ENCODE measurements at places on chromosomes 12 and 14.

GRCh38 chr14:102915292-102916110 is 7.0 kb upstream of the AMN start:
- no peak for DNase-seq

DNA sequence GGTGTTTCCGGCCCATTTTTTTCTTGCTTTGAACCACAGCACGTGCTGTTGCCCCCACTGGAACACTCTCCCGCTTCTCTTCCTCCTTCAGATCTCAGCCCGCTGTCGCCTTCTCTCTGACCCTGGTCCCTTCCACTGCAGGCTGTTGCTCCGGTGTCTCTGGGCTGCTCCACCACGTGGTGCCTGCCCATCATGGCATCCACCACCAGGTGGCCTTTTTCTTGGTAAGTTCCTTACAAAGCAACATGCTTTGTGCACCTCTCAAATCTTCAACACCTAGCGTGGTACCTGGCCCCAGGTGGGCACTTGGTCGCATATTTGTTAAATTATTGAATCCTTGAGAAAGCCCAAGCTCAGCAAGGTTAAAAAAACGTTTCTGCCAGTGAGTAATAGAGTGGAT is 19.1 kb downstream of the TUNAR start:
- no peak for DNase-seq

DNA sequence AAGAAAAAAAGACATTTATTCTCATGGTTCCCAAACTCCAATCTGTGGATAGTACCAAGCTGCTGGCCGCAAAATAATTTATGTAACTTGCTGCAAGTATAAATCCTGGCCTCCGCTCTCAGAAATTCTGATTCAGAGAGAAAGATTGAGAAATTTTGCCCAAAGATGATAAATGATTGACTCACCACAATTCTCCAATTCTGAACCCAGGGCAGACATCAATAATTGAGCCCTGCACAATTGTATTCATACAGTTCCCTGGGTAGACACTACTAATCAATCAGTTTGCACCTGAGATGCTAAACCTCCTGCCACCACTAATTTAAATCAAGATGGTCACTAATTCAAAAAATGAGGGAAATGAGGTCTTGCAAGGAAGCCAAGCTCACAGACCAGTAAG is 38.2 kb downstream of the TRPV4 start:
- no peak for DNase-seq

DNA sequence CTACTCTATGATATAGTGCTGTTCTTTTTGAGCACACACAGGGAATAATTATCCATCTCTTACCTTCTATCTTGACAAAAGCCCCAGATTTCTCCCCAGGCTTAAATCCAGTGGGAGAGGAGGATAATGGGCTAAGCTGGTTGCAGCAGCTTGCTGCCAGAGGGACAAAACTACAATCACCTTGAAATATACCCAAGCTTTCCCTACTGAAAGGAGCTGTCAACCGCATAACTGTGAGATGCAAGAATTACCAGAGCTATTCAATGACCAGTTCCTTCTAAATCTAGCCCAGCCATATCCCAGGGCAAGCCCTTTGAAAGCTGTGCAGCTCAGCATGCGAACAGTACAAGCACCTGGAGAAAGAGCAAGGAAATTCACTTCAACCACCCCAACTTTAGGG is 943 bp upstream of the MGAT4C start:
- DNase-seq: no peak

- DNase-seq: no peak
Observed at GRCh38 chr14:93720076-93720815, 68.0 kb downstream of the PRIMA1 start.

DNA sequence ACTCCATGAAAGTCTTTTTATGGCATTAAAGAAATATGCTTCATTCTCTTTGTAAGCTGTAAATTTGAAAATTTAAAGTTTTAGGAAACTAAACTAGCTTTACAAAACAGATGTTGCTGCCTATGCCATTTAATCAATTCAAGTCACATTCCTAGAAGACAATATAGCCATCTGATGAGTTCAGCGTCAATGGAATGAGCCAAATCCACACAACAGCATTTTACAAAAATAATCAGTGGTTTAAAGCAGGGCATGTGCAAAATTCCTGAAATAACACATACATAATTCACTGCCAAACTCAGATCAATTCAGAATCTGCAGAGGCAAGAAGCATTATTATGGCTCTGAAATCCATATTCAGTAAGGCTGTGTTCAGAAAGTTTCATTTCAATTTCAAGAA is 75.6 kb downstream of the MED13L start:
- DNase-seq: no peak

DNA sequence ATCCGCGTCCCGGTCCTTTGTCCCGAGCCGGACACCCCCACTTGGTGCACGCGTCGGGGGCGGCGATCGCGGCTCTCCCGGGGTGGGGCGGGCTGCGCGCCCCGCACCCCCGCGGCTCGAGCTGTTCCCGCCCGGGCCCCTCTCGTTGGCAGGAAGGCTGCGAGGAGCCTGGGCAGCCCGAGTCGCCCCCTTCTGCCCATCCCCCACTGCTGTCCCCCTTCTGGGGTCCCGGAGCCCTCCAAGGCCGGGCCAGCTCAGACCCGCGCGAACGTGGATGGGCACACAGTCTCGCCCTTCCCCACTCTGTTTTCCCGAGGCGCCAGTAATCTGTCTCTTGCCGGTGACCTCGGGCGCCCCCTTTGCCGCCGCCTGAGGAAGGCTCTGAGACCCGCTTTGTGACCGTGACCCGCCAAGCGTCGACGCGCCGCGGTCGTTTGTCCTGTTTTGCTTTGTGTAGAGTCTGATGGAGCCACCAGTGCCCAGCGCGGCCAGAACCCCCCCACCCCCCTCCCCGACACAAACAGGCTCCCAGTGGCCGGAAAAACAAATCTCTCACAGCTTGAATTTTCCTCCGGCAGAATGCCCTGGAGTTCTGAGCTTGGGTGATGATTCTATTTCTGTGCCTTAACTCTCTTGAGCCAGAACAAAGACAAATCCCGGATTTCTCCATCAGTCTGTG is 610 bp downstream of the C14orf132 start:
- DNase-seq: peak; percentile 35

DNA sequence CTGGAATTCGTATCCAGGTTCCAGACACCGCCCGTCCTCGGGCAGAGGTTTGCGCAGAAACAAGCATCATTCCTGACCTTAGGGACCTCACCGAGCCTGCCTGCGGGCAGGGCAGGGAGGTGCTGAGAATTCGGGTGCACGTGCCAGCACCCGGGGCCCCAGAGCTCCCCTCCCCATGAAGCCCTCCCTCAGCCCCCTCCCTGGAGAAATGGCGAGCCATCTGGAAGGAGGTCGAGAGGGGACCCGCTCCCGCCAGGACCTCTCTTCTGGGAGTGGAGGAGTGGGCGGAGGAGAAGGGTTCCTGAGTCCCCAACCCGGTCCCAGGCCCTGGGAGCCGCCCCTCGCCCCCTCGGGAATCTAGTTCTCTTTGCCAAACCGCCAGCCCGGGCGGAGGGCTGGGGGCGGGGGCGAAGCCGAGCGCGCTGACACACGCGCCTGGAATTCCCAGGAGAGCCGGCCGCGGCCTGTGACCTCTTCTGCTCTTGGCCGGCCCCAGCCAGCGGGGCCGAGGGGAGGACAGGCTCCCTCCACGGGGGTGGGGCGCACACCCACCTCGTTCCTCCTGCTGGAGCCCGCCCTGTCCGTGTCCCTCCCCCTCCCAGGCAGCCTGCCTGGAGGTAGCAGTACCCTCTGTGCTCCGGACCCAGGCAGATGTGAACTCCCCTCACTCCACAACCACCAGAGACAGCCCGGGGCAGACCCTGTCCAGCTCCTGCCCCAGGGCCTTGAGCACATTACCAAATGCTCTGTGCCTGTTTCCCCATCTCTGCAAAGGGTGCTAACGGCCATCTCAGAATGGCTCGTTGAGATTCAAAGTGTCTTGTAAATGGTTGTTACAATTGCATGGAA is 23.0 kb upstream of the GPR132 start:
- no peak for DNase-seq

DNA sequence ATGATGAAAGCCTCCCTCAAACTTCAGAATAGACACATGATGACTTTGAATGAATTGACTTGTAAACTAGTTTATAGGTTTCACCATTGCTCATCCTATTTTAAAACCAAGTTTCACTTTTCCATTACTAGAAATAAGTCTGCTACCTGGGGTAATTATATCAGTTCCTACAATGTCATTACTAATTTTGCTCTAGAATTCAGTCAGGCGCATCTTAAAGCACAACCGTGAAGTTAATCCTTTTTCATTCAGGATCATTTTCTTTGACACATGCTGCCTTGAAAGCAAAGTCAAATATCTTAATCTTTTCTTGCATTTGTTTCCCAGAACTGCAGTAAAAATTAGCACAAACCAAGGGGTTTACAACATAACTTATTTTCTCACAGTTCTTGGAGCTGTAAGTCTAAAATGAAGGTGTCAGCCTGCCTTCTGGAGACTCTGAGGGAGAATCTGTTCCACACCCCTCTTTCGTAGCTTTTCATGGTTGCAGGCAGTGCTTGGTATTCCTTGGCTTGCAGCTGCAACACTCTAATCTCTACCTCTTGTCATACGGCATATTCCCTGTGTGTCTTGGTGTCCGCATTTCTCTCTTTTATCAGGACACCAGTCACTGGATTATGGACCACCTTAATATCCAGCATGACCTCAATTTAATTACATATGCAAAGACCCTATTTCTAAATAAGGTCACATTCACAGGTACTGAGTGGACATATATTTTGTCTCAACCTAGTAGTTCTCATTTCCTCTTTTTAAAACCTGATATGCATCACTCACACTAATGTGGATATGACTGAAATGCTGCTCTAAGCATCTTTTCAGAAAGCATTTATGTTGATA is 114.3 kb upstream of the PDZRN4 start:
- DNase-seq: no peak

DNA sequence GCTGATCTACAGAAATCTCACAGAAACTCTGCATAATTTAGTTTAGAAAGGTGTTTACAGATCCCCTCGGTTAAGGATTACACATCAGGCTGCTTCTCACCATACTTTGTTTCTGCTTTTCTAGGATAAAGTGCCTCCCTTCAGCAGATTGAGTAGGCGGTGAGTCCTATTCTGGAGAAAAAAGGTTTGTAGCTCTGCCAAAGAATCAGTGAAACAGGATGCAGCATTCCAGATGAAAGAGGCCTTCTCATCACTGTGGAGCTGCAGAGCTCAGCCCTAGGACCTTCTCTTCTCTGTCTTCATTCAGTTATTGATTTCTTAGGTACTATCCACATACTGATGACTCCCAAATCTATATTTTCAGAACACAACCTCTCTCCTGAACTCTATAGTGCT is 155.5 kb upstream of the KRR1 start:
- DNase-seq: no peak

DNA sequence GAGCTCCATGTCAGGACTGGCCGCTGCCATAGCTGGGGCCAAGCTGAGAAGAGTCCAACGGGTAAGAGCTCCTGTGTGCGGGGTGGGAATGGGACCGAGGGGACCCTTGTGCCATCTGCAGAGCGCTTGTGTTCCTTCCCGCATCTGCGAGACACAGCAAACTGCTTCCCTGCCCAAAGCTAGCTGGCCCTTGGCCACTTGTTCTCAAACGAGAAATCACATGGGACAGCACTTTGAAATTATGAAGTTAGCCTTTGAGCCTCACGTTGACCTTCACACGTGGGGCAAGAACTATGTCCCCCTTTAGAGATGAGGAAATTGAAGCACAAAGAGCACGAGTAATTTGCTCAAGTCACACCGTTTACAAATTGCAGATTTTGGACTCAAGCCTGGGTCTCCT is 30.8 kb downstream of the DEGS2 start:
- DNase-seq: no peak

- no peak for DNase-seq
Observed at GRCh38 chr12:77153706-77154105, 88.3 kb upstream of the E2F7 start.

DNA sequence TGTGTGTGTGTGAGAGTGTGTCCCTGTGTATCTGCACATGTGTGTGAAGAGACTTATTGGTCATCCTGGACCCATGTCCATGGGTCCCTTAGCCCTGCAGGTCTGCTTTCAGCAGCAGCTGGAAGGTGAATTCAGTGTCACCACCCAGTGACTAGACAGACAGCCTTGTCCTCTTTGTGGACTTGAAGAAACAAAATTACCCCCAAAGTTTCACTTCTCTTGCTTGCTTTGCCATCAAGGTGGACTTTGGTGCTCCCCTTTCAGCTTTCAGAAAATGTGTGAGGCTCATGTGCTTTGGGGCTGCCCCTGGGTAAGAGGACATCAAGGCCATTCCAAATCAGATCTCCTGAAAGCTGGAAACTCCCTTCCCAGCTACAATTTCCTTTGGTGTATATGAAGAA is 1063.8 kb downstream of the BCL11B start:
- DNase-seq: no peak

DNA sequence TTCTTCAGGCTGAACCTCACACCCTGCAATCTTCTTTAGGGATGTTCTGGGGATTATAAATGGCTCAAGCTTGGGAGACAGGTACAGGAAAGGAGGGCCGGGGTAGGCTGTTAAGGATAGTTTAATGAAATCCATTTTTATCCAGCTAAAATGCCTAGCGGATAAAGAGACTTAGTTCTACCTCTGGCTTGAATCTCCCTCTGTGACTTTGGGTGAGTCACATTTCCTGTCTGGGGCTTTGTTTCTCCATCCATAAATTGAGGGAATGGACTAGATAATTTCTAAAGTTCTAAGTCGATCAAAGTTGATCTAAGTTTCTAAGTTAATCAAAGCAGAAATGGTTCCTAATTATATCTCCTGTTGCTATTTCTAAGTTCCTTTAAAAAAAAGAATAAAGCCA is 319.6 kb upstream of the E2F7 start:
- no peak for DNase-seq

DNA sequence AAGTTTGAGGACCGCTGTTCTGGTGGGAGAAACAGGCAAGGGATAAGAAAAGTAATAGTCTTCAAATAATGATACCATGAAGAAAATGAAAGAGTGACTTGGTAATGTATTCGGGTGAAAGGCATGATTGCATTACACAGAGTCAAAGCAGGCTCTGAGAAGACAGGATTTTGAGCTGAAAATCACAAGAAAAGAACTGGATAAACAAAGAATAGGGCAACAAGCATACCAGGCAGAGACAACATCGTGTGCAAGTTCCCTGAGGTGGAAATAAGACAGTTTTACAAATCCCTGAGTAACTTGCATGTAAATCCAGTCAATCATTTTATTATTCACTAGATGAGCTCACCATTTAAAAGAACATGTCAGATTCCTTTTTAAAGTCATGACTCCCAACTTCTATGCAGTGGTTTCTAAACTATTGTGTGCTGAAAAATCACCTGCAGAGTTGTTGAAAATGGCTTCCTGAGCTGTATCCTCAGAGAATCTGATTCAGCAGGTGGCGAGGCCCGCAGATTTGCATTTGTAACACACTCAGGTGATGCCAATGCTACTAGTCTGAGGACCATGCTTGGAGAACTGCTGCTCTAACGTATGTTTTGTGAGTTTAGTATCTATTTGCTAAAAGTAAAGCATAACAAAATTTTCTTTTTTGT is 133.0 kb upstream of the ABCD2 start:
- no peak for DNase-seq

GRCh38 chr14:100540141-100540925 is 46.9 kb downstream of the BEGAIN start:
- no peak for DNase-seq

All from amygdala (tissue), 56 donors.